ENCODE measurements at places on chromosomes 2 and 18.

GRCh38 chr2:200758341-200758740, 53.4 kb upstream of the BZW1 start:
- no peak for DNase-seq

DNA sequence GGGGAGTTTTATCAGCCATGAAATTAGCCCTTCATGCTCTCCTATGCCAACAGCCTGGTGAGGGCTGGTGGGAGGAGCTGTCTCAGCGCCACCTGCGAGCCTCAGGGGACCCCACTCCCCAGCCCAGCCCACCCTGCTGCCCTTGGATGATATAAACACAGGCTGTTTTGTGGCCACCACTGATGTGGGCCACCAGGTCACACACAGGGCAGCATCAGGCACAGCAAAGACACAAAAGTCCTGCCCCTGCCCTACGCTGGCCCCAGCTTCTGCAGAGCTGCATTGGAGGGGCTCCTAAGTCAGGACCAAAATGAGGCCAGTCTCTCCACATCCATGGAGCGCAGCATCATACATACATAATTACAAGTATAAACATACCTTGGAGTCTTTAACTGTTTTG, 110.6 kb upstream of the TEX51 start:
- DNase-seq = no peak

GRCh38 chr18:31721601-31722000, 37.2 kb upstream of the B4GALT6 start:
- peak; percentile 23 for DNase-seq

- DNase-seq = no peak
Measured at GRCh38 chr2:239805043-239805329, 220.2 kb downstream of the NDUFA10 start.

- no peak for DNase-seq
Measured at GRCh38 chr2:105789745-105790460, 45.2 kb downstream of the NCK2 start.

- DNase-seq = no peak
Measured at GRCh38 chr2:100855606-100856005, 35.7 kb downstream of the NPAS2 start.

DNA sequence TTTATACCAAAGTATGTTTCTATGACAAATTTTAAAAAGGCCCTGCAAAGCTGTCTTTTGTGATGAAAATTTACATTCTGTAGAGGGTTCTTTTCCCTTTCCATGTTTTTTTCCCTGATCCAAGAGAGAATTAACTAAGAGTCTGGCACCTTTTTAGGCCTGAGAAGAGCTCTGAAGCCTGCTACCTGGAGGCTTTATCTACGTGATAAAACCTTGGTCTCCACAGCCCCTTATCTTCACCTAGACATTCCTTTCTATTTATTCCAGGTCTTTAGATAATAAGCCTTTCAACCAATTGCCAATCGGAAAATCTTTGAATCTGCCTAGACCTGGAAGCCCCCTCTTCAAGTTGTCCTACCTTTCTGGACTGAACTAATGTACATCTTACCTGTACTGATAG, 774.1 kb upstream of the LRRTM1 start:
- DNase-seq = no peak

GRCh38 chr18:36620788-36621187, 208.0 kb downstream of the TPGS2 start:
- no peak for DNase-seq

DNA sequence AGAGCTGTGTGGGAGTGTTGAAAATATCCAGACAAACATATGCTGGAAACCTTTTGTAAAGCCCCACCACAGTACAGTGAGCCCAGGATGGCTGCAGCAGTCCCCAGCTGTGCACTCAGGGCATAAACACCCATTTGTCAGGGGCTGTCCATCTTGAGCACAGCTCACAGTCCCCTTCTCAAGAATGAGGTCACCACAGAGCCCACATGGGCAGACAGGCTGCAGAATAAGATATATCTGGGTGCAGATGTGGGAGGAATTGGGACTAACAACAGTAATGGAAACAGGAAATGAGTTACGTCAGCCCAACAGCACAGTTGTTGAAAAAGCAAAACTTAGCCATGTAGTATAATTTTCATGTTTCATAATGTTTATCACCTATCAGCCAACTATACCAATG, 219.6 kb downstream of the ETAA1 start:
- peak; percentile 63 for DNase-seq

DNA sequence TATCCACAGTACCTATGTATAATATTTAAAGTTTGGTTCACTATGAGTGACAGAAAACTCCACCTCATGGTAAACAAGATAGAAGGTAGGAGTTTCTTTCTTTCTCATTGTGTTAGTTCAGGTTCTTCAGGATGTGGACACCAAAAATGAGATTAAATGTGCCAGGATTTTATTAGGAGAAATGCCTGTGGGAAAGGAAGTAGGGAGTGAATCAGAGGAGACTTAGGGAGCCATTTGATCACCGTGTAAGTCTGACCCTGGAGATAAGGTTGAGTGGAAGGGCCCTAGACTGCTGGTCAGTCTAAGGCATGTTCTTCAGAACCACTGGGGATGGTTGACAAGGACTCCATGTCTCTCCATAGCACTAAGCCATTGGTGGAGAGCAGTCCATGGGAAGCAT, 8.1 kb downstream of the AOX1 start:
- DNase-seq = peak; percentile 8

DNA sequence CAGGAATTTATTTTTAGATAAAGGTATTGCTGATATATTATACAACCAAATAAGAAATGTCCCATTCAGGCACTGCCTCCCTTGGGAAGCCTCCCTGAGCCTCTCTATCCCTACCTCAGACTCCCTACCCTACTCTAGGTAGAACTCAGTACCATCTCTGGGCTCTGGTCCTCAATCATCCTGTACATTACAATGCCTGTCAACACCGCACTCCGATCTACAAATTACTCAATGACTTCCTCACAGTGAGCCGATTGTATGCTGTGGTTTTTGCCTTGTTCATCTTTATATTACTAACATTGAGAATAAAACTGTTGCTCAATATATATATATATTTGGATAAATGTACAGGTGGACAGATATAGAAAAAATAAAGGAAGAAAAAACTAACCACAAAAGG, 207.5 kb downstream of the STK39 start:
- DNase-seq = no peak

DNA sequence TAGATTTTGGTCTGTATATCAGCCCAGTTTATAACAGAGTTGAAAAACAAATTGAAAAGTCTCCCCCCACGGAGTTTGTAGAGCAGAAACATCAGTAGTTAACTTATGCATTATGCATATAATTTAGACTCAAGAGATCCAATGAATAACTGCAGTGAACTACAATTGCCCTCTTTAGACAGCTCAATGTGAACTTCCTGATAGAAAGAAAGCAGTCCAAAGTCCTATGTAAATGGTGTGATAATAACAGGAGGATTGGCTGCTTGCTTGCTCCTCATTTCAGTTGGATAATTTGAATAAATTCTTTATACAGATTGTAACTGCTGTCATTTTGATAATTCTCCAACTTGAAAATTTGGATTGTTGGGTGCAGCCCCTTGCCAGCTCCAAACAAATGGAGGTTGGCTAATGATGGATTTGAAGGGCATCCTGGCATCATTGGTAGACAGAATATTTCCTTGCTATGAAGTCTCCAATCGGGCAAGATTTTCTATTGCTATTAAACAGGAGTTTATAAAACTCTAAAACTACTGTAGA, 297.1 kb downstream of the ASXL3 start:
- DNase-seq = no peak

DNA sequence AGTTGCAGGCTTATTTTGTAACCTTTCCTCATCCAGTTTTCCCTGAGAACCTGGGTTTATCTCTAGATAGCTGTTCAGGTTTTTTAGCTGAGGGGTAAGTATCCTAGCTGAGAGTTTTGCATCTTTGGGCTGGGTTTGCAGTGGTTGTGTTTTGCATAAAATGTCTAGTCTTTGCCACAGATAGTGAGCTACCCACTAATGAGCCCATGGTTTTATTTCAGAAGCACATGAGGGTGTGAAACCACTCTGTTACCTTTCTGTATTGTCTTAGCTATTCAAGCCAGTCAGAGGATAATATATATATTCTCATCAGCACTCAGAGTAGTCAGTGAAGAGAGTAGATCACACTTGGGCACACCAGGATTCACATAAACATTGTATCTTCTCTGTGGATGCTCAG, 24.6 kb upstream of the TXNDC2 start:
- no peak for DNase-seq

DNA sequence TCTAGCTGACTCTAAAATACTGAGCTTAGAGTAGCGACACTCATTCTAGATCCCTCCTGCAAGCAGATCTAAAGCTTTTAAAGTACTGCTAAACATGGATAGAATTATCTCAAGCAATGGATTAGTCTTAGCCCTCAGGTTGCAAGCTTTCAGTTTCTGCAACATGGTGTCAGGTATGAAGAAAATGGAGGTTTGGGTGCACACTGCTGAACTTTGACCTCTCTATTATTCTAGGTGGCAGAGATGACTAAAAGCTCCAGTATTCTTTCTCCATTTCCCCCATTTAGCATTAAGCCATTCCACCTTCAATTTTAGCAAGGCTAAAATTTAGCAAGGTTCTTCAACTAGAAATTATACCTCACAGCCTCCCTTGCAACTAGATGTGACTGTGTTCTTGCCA, 117.0 kb downstream of the CACNB4 start:
- no peak for DNase-seq

- DNase-seq = peak; percentile 9
Measured at GRCh38 chr18:10057894-10058791, 144.3 kb downstream of the VAPA start.

DNA sequence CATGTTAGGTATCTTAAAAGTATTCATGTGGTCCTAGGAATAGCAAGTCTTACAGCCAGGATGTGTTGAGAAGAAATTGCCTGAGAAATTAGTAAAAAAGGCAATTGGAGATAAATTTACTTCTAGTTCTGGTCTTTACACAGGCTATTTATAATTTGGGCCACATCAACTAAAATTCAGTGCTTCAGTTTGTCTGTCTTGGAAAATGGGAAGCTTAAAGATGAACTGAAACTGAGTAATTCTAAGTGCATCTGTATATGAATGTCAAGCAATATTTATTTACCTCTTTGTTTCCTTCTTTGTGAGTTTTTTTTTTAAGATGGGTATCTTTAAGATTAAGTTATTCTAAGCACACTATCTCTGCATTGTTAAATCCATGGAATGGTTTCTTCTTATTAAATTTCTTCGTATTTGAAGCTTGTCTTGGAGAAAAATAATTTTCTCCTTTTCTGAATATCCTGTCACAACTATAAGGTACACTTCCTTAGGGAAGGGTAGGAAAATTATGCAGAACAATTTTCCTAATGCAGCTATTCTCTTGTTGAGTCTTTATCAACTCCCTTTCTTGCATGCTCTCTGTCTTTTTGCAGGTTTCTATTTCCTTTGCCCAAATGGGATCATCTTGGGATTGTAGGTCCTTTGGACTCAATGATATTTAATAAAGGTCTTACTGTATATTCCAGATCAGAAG, 39.7 kb upstream of the MMADHC start:
- no peak for DNase-seq

GRCh38 chr2:102141011-102141943, 1.3 kb upstream of the IL1R1 start:
- DNase-seq = no peak

DNA sequence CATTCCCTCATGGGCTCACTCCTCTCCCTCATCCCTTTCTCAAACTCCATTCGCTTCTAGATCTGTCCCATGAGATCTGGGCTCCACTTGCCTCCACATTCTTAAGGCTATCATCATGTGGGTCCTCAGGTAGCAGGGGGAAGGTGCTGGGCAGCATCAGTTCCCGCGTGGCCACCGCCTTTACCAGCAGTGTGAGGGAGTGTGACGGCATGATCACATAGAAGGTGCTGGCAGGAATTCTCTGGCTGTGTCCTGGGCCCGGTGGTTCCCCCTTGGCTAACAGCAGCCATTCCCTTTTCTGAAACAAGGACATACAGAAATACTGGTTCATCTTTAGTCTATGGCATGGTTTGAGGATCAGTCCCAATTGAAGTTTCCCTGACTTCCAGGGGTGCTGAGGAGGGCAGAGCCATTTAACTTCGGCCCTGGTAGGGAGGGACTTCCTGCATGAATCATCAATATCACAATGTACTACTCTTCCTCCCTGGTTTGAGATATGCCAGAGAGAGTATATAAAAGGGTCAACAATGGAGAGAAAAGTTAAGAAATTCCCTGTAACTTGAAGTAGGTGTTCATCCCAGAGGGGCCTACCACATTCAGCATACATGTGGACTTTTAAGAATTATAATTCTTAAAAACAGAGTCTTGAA, 7.7 kb downstream of the DOK1 start:
- no peak for DNase-seq

DNA sequence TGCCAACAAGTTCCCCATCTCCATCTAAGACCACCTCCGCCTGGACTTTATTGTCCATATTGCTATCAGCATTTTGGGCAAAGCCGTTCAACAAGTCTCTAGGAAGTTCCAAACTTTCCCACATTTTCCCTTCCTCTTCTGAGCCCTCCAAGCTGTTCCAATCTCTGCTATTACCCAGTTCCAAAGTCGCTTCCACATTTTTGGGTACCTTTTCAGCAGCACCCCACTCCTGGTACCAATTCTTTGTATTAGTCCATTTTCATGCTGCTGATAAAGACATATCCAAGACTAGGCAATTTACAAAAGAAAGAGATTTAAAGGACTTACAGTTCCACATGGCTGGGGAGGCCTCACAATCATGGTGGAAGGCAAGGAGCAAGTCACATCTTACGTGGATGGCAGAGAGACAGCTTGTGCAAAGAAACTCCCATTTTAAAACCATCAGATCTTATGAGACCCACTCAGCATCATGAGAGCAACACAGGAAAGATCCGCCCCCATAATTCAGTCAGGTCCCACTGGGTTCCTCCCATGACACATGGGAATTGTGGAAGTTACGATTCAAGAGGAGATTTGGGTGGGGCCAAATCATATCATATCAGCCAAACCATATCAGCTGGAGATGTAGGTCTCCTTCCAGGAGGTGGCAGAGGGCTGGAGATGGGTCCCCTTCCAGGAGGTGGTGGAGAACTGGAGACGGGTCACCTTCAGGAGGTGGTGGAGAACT, 19.8 kb upstream of the TXNDC2 start:
- no peak for DNase-seq

DNA sequence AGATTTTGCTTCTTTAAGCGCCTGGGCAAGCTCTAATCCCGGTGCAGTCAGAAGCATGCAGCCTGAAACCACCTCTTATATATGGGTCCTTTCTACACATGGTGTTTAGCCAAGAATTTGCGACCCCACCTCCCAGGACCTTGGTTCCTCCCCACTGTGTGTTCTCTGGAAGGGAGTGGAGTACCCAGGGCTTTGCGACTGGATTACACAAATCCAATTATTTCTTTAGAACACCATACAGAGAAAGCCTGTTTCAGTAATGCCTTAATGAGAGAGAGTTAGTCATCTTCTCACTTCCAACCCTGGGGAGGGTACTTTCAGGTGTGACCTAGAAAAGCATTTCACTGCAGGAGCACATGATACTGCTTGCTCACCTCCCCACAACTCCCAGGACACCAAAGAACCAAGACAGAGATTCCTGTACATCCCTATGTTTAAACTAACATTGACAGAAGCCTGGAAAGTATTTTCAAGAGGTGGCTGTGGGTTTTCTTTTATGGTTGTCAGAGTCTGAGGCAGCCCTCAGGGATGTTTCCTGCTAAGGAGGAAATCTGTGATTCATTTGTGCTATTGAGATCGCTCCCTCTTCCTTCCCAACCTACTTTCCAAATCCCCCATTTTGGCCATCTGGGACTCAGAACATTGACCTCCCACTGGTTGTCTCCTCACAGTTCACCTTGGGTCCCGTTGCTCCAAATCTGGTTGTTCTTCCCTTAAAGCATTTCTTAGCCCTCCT, at the start of gene CAPN14:
Gene CAPN14 (minus strand): TSS at position 51 of the 736 bp plus-strand sequence. CDS start 12,068 bp downstream, outside the sequence.
- DNase-seq = no peak

Measured in NCI-H226 (cell line).